ENCODE measurements at places on chromosomes 7 and 10.

GRCh38 chr10:31730776-31731175, 197.9 kb downstream of the ARHGAP12 start:
- no peak for DNase-seq

DNA sequence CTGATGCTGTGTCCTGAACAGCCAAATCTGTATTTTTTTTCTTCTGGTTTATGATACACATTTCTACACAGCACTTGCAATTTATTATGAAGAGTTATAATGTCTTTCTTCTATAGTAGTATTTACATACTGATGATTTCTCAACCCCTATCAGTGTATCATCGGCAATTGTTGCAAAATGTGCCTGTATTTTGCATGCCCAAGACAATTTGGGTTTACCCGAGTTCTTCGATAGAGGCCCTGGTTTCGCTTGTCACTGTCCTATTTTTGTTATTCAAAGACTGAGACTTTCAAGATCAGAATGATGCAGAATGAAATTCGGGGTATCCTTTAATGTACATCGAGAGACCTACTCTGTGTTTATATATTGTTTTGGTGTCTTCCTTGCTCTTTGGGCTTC, 184.5 kb upstream of the PRSS58 start:
- no peak for DNase-seq

GRCh38 chr7:151570366-151570915, 50.7 kb upstream of the RHEB start:
- DNase-seq: no peak

DNA sequence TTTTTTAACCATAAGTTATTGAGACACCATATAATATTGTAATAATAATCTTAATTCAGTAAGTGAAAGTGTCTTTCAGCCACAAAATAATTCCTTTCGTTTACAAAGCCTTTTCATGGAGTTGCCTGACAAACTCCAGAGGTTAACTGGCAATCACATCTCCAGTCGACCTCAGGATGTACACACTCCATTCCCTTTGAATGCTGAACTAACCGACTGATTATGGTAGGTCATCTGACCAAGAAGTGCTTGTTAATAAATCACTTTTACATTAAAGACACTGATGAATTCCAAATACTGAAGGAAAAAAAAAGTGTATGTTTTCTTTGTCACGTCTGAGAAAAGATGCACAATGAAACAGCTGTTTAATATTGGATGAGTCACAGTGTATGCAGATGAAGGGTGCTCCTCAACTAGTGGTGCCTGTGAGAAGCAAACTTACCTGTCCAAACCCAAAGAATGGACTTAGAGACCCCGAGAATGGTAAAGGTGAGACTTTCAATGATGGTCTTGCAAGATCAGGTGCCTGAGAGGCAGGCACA, 348.1 kb upstream of the VWC2 start:
- DNase-seq: no peak

DNA sequence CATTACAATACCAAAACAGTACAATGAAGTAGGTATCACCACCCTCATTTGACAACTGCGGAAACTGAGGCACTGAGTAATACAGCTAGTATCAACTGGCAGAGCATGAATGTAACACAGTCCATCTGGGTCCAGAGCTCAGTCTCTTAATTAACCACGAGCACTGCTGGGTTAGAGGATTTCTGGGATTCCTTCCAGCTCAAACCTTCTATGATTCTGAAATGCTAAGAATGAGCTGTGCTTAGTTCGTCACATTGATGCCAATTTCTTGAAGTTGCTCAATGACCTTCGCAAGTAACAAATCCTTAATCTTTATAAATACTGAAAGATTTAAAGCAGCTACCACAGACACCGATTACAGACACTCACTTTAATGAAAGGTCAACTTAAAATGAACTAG, 62.5 kb downstream of the SGMS1 start:
- DNase-seq: peak; percentile 58

- DNase-seq: peak; percentile 32
Measured at GRCh38 chr10:3323865-3324498, 151.4 kb upstream of the PITRM1 start.

DNA sequence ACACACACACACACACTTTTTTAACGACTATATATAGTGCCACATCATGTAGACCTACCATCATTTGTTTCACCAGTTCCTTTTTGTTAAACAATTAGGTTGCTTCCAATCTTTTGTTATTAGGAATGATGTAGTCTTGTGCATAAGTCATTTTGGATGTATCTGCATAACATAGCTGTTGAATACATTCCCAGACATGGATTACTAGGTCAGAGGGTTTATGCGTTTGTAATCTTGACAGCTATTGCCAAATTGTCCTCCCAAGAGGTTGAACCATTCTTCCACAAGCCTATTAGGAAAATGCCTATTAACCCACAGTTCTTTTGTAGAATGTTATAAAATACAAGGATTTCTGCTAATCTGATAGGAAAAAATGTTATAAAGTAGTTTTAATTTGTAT, 87.3 kb downstream of the PALS2 start:
- DNase-seq: no peak

DNA sequence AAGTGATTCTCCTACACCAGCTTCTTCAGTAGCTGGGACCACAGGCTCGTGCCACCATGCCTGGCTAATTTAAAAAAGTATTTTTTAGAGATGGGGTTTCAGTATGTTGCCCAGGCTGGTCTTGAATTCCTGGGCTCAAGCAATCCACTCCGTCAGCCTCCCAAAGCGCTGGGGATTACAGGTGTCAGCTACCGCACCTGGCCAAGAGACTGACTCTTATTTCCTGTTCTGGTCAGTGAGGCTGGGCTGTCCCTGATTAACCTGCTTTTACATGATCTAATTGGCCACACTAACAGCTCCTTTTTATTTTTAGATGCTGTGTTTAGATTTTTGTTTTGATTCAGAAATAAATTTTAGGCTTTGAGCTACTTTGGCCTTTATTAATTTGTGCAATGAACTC, 203.9 kb downstream of the NXPH1 start:
- DNase-seq: no peak

GRCh38 chr10:30557884-30558283, 71.7 kb downstream of the LYZL2 start:
- DNase-seq: no peak

- no peak for DNase-seq
Measured at GRCh38 chr10:66307826-66308225, 618.0 kb upstream of the LRRTM3 start.

- no peak for DNase-seq
Measured at GRCh38 chr7:127591189-127591588, 2.3 kb upstream of the FSCN3 start.

DNA sequence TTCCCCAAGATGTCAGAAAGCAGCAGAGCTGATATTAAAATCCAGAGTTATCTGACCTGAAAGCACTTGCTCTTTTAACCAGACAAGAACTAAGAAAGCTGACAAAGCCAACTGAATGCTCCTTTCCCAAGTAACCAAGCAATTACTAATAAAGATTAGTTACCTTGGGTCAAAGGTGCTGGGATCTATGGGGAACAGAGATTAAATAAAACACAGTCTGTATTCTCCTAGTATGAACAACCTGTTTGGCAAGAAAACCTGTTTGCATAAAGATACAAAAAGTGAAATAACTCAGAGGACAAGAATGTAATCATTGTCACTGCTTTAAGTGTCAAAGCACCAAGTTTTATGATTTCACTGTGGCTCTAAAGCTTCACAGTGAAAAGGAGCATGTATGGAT, 35.7 kb downstream of the ITPRID1 start:
- DNase-seq: no peak

DNA sequence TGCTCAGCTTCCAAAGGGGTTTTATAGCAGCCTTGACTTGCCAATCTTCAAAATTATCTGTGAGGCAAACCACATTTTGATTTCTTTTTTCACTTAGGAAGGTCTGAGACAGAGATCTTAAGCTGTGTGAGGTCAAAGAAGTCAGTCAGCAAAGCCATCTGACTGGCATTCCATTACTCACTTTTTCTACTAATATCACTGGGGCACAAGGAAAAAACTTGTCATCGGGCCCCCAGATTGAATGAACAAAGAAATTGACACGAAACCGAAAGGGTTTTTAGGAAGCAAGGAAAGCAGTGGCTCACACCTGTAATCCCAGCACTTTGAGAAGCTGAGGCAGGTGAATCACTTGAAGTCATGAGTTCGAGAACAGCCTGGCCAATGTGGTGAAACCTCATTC, 78.5 kb upstream of the FRMD4A start:
- DNase-seq: no peak

GRCh38 chr10:131031346-131031745, 280.2 kb downstream of the TCERG1L start:
- no peak for DNase-seq

DNA sequence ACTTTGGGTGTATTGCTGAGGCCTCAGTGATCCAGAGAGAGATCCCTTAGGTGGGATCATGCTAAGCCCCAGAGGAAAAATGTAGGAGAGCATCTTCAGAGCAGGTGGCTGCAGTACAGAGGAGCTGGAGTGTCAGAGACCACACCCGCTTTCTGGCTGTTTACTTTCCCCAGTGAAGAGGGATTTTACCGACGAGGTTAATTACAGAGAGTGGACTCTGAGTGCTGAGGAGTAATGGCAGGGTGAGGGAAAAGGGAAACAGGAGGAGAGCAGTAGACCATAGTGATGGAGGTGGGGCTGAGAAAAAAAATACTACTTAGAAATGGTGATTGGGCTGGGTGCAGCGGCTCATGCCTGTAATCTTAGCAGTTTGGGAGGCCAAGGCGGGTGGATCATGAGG, 43.3 kb upstream of the HBP1 start:
- DNase-seq: no peak

- DNase-seq: no peak
Measured at GRCh38 chr10:104197364-104197763, 34.8 kb downstream of the CFAP43 start.

GRCh38 chr7:148056406-148056805, 534.2 kb upstream of the C7orf33 start:
- DNase-seq: no peak

DNA sequence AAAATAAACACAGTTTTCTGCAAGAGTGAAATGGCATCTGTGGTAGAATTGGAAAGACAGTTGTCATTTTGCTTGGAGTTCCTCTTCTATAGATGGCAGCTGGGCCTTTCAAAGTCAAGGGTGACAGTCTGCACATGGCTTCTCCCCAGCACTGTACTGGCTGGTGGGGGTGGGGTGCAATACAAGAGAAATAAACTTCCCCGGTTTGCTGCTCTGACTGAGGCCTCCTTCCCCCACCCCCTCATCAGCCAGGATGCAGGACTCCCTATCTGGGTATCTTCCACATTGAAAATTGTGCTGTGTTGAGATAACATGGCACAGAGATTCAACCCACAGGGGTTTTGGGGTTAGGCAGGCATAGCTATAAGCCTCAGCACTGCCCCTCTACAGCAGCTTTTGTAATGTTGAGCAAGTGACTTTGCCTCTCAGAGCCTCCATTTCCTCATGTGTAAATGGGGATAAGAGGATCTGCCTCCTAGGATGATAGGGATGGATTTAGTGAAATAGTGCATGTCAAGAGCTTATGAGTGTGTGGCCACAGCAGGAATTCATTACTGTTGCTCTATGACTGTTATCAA, 85.8 kb upstream of the WDR11 start:
- DNase-seq: no peak

DNA sequence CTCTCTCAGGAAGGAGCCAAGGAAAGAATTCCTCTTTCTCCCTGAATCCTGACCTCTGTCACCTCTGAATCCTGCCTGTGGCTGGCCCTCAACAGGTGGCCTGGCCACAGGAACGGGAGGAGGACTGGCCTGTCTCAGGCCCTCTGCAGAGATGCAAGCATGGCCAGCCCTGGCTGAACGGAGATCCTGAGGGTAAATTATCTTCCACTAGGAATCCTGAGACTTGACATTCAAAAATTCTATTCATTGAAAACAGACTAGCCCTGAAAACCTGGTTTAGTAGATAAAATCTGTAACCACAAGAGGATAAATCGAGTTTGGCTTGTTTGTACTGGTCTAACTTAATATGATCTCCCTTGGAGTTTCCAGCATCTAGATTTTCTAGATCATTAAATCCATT, 579.3 kb downstream of the LRMDA start:
- no peak for DNase-seq

GRCh38 chr10:66803174-66803573, 122.7 kb upstream of the LRRTM3 start:
- no peak for DNase-seq

DNA sequence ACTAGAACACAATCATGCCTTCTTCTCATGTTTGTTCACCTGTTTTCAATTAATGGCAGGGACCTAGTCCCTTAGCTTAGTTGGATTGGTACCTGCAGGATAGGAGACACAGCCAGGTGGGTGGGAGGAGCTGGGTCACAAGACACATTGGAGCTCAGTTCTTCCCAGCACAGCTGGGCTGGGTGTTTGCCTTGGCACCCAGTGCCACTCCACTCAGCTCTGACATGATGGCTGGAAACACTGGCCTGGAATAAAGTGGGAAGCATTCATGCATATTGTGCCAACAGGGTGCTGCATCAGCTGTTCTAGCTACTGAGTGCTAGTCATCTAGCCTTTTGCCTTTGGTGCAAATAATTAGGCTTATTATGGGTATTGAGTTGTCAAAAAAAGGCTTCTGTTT, 226.1 kb downstream of the PTEN start:
- no peak for DNase-seq

- no peak for DNase-seq
Measured at GRCh38 chr10:130638991-130639390, 502.8 kb downstream of the GLRX3 start.

GRCh38 chr7:1503390-1503789, 799 bp downstream of the INTS1 start:
- DNase-seq: no peak

DNA sequence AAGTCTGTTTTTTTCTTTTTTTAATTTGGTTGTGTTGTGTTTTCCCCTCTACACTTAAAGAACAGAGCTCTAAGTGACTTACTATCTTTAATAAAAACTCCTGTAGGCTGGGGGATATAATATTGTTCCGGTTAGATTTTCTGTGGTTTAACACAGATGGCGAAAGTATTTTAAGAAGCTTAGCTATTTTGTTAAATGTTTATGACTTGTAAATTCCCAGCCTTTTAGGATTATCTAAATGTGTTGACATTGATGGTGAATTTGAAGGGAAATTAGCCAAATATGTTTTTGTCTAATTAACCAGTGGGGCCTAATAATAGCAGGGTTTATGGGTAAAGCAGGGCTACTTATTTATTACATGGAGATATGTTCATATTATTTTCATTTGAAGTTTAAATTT, 538.5 kb downstream of the INHBA start:
- DNase-seq: no peak
